ENCODE measurements at places on chromosomes 1 and 21.

DNA sequence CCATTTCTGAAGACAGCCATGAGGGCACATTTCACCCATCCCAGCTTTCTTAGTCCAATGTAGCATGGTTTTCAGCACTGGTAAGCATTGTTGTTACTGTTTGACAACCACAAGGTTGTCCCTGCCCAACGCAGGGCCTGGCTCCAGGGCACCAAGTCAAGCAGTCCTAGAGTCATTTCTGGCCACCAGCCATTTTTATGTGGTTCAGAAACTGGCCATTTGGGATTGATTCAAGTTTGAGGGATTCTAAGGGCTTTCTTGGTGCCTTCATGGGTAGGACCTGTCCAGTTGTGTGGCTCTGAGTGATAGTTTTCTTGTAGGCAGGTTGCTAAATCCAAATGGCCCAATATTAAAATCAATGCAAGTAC lies 535.4 kb upstream of the USP24 start:
- H3K27me3 ChIP-seq, result peaks cover 12% of the 10 kb centered on the region
- H3K4me3 ChIP-seq, result no peak overlapping the region
- H3K4me1 ChIP-seq, result no peaks in the 10 kb centered on the region
- no peak for DNase-seq
- no peak overlapping the region for H3K27ac ChIP-seq

DNA sequence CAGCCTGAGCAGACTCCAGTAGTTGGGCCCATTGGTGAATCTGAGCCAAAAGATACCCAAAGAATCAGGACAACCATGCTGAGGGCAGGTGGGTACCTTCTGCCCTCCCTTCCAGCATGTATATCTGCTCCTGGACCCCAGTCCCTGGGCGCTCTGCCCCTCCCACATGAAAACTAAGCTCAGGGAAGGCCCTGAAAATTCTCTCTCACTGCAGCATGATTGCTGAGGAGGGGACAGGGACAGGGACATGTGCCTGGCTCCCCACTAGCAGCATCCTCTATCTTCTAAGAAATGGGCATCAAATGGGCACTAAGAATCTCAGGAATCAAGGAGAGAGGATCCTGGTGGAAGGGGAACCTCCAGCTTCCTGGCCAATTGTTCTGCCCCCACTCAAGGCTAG lies 446.0 kb downstream of the MATN1 start:
- H3K4me3 ChIP-seq, result no peak overlapping the region
- no peak overlapping the region for H3K27ac ChIP-seq
- peaks cover 4% of the 10 kb centered on the region for H3K4me1 ChIP-seq
- no peaks in the 10 kb centered on the region for H3K36me3 ChIP-seq
- peaks cover 41% of the 10 kb centered on the region for H3K27me3 ChIP-seq

DNA sequence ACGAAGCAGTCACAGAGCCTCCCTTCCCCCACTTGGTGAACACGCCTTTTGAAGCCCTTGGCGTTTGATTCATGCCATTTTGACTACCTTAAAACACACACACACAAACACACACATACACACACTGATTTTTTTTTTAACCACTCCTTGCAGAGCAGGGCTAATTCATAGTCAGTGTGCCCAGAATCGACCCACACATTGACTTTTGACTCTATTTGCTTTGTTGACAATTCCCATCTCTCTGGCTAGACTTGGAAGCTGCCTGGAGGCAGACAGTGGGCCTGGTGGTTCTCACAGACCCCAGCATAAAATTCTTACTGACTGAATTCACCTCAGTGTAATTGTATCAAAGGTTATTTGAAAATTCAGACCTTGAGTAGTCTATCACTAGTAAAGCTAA lies 30.3 kb downstream of the CAPN8 start:
- no peaks in the 10 kb centered on the region for H3K36me3 ChIP-seq
- no peak for DNase-seq
- H3K27ac ChIP-seq, result no peak overlapping the region
- peaks cover 31% of the 10 kb centered on the region for H3K27me3 ChIP-seq

GRCh38 chr1:93567255-93567918 lies 114.2 kb downstream of the BCAR3 start:
- peaks cover 14% of the 10 kb centered on the region for H3K27me3 ChIP-seq
- no peaks in the 10 kb centered on the region for H3K4me1 ChIP-seq
- H3K27ac ChIP-seq, result no peak overlapping the region
- H3K36me3 ChIP-seq, result no peaks in the 10 kb centered on the region
- no peak overlapping the region for H3K4me3 ChIP-seq

GRCh38 chr1:107264007-107264406 lies 123.2 kb downstream of the NTNG1 start:
- no peaks in the 10 kb centered on the region for H3K36me3 ChIP-seq
- peaks cover 7% of the 10 kb centered on the region for H3K27me3 ChIP-seq
- H3K4me3 ChIP-seq, result no peak overlapping the region
- no peak overlapping the region for H3K27ac ChIP-seq
- no peak for DNase-seq

DNA sequence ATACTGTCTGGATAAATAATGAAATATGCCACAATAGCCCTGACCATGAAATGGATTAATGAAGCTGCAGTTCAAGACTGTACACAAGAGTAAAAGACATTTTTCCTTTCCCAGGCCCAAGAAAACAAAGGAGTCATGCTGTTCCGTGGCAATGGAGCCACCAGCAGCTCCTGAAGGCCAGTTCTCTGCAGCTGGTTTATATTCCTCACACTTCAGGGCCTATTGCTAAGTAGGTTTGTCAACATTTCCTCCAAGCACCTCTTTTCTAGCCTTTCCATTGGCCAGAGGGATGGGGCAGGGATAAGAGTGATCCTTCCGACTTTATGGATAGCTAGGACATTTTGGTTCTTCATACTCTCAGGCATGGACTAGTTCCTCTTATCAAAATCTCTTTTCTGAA lies 24.2 kb upstream of the RGL1 start:
- no peak overlapping the region for H3K27ac ChIP-seq
- no peak overlapping the region for H3K4me3 ChIP-seq
- peaks cover 14% of the 10 kb centered on the region for H3K27me3 ChIP-seq
- no peak for DNase-seq

GRCh38 chr1:226831953-226832352 lies 38.5 kb upstream of the PSEN2 start:
- peaks cover 26% of the 10 kb centered on the region for H3K27me3 ChIP-seq
- H3K27ac ChIP-seq, result no peak overlapping the region
- H3K4me3 ChIP-seq, result no peak overlapping the region
- DNase-seq, result no peak
- peaks cover 7% of the 10 kb centered on the region for H3K4me1 ChIP-seq

DNA sequence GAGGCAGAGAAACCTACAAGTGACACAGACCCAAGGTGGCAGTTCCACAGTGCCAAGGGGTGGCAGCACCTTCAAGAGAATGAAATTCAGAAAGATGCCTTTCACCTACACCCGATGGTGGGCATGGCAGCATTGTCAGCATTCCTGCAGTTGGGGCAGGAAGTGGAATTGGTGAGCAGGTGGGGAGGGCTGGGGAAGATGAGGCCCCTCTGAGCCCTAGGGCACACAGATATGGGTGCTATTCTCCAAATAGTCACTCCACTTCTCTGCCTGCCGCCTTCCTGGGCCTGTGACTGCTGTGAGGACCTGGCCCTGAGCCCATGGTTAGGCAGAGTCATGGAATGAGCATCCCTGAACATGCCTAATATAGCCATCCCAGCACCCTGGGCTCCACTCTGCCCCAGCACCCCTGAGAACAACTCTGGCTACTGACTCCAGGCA lies 8.3 kb downstream of the SHISA4 start:
- peaks cover 34% of the 10 kb centered on the region for H3K27me3 ChIP-seq
- H3K4me1 ChIP-seq, result peaks cover 7% of the 10 kb centered on the region
- H3K4me3 ChIP-seq, result no peak overlapping the region
- peak overlapping the region; percentile 68 for H3K27ac ChIP-seq
- H3K36me3 ChIP-seq, result peaks cover 2% of the 10 kb centered on the region

DNA sequence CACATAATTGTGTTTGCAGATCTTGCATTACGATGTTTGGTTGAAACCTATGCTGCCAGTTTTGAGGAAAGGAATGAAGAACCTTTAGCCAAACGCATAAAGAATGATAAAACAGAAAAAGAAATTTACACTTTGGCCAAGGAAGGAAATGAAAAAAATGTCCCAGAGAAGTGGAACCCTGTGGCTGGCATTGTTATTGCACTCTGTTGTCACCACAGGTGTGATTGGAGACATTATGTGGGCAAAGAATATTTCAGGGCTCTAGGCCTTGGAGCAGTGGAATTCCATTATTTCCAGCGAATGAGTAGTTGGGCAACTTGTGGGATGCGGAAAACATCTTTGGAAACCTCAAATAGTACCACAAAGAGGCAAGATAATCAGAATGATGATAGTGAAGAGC lies 14.9 kb downstream of the TRMT13 start:
- no peaks in the 10 kb centered on the region for H3K27me3 ChIP-seq
- no peak overlapping the region for H3K27ac ChIP-seq
- no peak for DNase-seq
- H3K4me1 ChIP-seq, result peaks cover 4% of the 10 kb centered on the region
- peaks cover 37% of the 10 kb centered on the region for H3K36me3 ChIP-seq

DNA sequence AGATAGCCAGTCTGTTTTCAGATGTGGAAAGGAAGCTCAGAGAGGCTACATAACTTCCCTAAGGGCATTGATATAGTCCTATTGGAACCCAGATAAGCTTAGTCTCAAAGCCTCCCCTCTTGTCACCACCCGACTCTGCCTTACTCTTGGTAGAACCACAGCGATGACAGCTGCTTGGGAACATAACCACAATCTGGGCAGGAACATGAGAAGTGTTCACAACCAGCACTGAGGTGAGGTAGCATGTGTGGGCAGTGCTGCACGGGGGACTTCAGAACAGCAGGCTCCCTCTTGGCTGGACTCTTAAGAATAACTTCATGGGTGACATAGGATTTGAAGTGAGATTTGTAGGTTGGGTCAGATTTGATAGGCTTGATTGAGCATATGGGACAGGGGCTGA lies 9.3 kb upstream of the S100A10 start:
- H3K36me3 ChIP-seq, result no peaks in the 10 kb centered on the region
- peaks cover 33% of the 10 kb centered on the region for H3K27me3 ChIP-seq
- no peak overlapping the region for H3K4me3 ChIP-seq
- no peak overlapping the region for H3K27ac ChIP-seq
- no peaks in the 10 kb centered on the region for H3K4me1 ChIP-seq
- DNase-seq, result no peak

DNA sequence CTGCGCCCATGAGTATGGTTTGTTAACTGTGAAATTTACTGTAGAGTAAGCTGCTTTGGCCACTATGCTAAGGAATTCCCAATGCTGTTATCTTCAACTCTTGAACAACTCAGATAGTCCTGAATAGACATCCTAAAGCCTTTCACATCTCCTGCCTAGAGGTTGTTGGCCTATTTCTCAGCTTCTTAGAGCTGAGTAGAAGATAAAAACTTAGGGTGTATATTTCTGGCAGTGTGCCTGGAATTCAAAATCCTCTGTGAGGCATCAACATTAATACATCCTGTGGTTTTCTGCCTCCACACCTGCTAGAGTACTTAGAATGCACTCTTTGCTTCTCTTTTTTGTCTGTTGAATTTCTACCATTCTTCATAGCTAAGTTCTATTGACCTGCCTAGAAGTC lies 45.8 kb upstream of the RC3H1 start:
- peaks cover 5% of the 10 kb centered on the region for H3K27me3 ChIP-seq
- H3K27ac ChIP-seq, result no peak overlapping the region
- no peaks in the 10 kb centered on the region for H3K36me3 ChIP-seq
- H3K4me1 ChIP-seq, result peaks cover 7% of the 10 kb centered on the region

GRCh38 chr21:39681257-39681656 lies 63.7 kb upstream of the IGSF5 start:
- DNase-seq, result no peak
- peaks cover 1% of the 10 kb centered on the region for H3K4me1 ChIP-seq
- no peak overlapping the region for H3K4me3 ChIP-seq
- no peak overlapping the region for H3K27ac ChIP-seq
- H3K27me3 ChIP-seq, result no peaks in the 10 kb centered on the region
- peaks cover 5% of the 10 kb centered on the region for H3K36me3 ChIP-seq

DNA sequence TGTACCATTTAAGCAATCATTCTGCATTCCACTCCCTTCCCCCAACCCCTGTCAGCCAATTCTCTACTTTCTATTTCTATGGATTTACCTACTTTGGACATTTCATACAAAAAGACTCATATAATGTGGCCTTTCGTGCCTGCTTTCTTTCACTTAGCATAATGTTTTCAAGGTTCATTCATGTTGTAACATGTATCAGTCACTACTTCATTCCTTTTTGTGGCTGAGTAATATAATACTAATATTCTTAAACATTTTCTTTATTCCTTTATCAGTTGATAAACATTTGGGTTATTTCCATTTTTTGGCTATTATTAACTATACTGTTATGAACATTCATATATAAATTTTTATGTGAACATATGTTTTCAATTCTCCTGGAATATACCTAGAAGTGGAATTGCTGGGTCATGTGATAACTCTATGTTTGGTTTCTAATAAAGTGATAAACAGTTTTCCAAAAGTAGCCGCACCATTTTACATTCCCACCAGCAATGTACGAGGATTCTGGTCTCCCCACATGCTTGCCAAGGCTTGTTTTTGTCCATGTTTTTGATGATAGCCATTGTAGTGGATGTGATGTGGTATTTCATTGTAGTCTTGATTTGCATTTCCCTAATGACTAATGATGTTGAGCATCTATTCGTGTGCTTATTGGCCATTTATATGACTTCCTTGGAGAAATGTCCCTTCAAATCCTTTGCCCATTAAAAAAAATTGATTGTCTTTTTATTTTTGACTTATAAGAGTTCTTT lies 61.9 kb upstream of the GNG12 start:
- H3K27ac ChIP-seq, result no peak overlapping the region
- DNase-seq, result no peak
- H3K4me1 ChIP-seq, result no peaks in the 10 kb centered on the region
- H3K36me3 ChIP-seq, result no peaks in the 10 kb centered on the region

DNA sequence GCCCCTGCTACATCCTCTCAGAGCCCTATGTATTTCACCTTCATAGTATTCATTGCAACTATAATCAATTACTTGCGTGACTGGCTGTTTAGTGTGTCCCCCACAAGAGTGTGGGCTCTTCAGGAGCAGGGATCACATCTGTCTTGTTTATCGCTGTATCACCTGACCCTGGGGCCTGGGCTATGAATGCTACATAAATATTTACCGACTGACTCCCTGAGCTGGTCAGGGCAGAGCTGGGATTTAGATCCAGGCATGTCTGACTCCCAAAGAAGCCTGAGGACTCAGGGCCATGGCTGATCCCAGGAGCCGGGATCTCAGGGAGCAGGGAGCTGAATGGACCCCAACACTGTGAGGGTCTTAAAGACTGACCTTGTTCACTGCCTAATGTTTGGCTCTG lies 49.7 kb downstream of the AHDC1 start:
- H3K4me1 ChIP-seq, result peaks cover 17% of the 10 kb centered on the region
- DNase-seq, result no peak
- H3K27ac ChIP-seq, result peak overlapping the region; percentile 9
- no peak overlapping the region for H3K4me3 ChIP-seq

- H3K27ac ChIP-seq, result no peak overlapping the region
- DNase-seq, result no peak
- no peak overlapping the region for H3K4me3 ChIP-seq
- no peaks in the 10 kb centered on the region for H3K36me3 ChIP-seq
Measured at GRCh38 chr1:177023726-177024125, 140.8 kb downstream of the ASTN1 start.

- H3K4me1 ChIP-seq, result no peaks in the 10 kb centered on the region
- peaks cover 34% of the 10 kb centered on the region for H3K36me3 ChIP-seq
- no peak overlapping the region for H3K4me3 ChIP-seq
- no peaks in the 10 kb centered on the region for H3K27me3 ChIP-seq
- peak overlapping the region; percentile 53 for H3K27ac ChIP-seq
Measured at GRCh38 chr1:11158291-11158690, 30.9 kb upstream of the ANGPTL7 start.
